ENCODE measurements at places on chromosomes 5 and 9.

GRCh38 chr9:122333169-122333808, 37.5 kb upstream of the PTGS1 start:
- no peak for DNase-seq

DNA sequence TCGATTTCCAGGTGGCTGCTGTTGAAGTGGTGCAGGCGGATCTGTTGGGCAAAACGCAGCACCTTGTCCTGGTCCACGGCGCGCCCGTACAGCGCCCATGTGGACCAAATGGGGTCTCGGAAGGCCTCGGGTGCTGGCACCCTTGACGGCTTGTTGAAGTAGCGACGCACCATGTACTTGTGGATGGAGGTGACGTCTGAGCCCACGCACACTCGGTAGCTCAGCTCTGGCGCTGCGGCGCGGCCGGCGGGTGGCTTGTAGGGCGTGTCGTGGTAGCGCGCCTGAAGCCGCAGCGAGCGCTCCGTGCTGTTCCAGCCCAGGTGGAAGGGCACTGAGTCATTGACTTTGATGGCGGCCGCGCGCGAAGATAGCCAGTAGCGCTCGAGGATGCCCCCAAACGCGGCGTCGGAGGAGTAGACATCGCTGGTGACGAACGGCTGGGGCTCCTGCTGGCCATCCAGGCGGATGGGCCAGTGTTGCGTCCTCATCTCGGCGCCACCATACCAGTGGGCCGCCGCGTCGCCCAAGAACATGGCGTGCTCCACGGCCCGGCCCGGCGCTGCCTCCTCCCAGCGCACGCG, 4.7 kb downstream of the MYORG start:
- no peak for DNase-seq

- DNase-seq: no peak
Measured at GRCh38 chr9:101706261-101706798, 32.1 kb downstream of the GRIN3A start.

DNA sequence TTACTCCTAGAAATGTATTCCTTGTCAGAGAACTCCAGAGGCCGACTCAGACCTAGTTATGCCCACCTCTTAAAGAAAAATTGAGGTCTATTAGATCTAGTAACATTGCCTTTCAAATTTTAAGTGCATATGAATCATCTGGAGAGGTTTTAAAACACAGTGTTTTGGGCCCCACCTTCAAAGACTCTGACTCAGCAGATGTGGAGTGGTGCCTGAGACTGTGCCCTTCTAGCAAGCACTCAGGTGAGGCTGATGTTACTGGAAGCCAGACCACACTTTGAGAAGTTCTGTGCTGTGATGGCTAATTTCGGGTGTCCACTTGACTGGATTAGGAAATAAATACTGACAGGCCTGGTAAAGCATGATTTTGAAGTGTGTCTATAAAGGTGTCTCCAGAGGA, 10.6 kb downstream of the FOXB2 start:
- DNase-seq: no peak

GRCh38 chr5:2066373-2066772, 183.6 kb upstream of the IRX4 start:
- no peak for DNase-seq

GRCh38 chr9:111896942-111897600, 457 bp downstream of the UGCG start:
- DNase-seq: no peak

- DNase-seq: no peak
Measured at GRCh38 chr9:99401680-99402504, 179.8 kb downstream of the SEC61B start.

GRCh38 chr5:126939887-126940286, 90.5 kb downstream of the MARCHF3 start:
- DNase-seq: no peak

DNA sequence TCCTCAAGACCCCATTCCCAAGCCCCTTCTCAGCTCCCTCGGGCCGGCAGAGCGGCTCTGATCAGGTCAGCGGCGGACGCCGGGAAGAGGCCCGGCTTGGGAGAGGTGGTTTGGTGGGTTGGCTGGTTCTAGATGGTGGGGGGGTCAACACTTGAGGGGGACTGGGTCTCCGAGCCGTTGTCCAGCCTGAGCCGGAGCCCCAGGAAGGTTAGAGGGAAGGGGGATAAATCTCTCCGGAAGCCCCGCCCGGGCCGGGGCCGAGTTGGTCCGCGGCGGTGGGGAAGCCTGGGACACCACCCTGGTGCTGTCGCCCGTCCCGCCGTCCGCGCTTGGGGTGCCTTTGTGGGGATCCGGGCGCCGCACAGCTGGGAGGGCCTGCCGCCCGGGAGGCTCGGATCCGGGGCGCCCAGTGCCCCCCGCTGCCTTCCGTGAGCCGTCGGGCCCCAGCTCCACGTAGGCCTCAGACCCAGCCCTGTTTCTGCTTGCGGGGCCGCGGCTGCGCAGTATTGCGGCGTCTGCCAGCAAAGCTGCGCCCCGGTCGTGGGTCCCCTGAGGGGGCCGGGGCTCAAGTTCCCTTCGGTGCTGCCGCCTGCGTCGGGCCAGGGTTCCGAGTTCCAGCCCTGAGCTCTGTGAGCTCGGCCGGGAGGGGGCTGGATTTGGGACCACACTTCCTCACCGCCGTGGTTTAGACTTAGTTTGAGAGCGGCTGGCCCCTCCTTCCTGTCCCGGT, 542 bp upstream of the TRIM52 start:
- DNase-seq: no peak

DNA sequence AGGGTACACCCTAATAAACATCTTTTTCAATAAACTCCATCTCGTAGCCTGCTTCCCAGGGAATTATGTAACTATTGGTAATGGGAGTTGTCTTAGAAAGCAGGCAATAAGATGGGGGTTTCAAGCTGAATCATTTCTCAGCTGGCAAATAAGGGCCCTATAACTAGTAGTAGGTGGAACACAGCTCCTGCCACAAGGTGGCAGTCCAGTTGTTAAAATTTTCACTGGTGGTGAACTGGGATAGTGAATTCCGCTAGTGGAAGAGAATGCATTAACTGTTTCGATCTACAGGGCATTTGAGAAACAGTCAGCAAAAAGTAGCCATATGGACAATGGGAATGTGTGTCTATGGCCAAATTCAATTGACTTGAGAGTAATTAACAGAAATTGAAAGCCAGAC, 27.7 kb downstream of the PCDHB15 start:
- no peak for DNase-seq

DNA sequence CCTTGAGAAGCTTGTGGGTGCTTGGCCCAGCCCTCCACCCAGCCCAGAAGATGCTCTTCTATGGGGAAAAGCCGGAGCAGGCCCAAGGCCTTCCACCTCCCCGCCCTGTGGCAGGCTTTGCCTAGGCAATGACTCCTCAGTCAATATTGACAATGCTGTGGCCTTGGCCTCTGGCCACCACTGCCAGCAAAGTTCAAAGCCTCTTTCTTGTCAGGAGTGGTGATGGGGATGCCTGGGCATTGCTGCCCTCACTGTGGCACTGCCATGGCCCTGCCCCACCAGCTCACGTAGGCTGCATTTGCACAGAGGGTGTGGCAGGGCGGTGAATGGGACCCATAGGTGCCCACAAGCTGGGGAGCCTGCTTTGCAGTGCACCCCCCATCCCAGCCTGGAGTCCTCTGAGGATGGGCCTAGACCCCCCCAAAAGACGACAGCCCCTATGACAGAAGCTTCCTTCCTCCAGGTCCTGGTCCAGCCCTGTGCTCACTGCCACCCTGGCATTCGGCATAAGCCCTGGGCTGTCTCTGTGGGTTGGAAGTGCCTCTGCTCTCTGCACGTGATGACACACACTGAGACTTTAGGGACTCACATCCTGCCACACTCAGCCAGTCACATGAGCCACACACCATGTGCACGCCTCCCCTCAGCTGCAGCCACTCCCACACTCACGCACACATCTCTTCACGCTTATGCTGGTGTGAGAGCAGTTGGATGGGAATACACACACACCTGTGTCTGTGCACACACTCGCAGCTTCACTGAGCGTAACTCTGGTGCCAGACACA, 31.1 kb downstream of the MORN5 start:
- DNase-seq: no peak

DNA sequence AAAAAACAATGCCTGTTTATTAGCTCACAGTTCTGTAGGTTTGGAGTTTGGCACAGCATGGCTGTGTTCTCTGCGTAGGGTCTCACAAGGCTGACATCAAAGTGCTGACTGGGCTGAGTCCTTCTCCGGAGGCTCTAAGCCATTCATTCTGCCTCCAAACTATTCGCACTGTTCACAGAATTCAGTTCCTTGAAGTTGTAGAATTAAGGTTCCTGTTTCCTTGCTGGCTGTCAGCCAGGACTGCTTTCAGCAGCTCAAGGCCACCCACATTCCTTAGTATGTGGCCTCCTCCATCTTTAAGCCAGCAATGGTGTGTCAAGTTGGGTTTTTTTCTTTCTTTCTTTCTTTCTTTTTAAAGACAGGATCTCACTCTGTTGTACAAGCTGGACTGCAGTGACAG, 161.9 kb downstream of the CDH6 start:
- no peak for DNase-seq
